ENCODE measurements at places on chromosomes 5 and 9. TPM values are rescaled to one million over a fixed set of nuclear protein-coding genes. Genes with fewer than 3 reads are reported as not detected.

Gene ST8SIA4
- total RNA-seq, result 7.7 TPM

Gene CREBRF
- 37.7 TPM for total RNA-seq

Gene NEUROG1
- total RNA-seq, result not detected

Gene LRRC14B
- not detected for total RNA-seq

Gene SMIM32
- total RNA-seq, result not detected

GRCh38 chr9:126723807-126724172 lies 81.0 kb upstream of the ZBTB43 start:
- no peak for DNase-seq

- DNase-seq, result no peak
Observed at GRCh38 chr9:4371108-4371507, 71.2 kb upstream of the GLIS3 start.

- DNase-seq, result no peak
Observed at GRCh38 chr9:133585481-133586351, 23.5 kb downstream of the FAM163B start.

DNA sequence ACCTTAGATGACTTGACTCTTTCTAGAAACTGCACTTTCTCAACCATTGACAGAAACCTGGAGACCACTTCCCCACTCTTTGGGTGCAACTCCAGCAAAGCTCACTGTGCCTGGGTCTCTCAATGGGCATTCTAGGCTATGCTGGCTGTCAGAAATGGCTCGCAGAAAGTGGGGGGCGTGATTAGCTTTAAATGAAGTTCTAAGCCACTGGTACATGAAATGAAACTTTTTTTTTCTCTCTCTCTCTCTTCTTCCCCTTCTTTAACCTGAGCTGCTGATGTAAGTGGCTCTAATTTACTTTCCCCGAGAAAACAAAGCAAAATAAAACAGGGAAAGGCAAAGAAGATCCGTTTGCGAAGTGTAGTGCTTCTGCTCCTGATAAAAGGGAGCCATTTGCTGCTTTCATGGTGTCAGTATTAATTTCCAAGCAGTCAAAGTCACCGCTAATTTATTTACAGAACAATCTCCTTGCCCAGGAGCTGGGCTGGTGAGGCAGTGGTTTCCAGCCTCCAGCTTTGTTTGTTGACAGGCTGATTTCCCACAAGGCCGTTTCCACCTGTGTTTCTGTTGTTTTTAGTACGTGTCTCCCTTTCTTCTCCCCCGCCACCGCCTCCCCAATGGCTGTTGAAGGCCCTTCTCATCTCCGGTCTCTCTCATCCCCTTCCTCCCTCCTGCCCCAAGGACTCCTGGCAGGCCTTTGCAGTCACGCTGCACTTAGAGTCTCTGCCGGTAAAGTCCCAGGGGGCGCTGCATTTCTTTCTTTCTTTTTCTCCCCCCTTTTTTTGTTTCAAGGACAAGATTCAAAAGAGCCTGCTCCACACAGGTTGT lies 422.9 kb downstream of the EBF1 start:
- DNase-seq, result no peak

GRCh38 chr9:85508616-85509015 lies 233.1 kb downstream of the AGTPBP1 start:
- no peak for DNase-seq
